Endothelial cell (in vitro differentiated cells): ENCODE measurements at places on chromosomes 16 and 17.
A peak's percentile ranks its signal among the peaks of the same experiment; 100 is the strongest.

- peak overlapping the region; percentile 62 for H3K4me3 ChIP-seq
- H3K36me3 ChIP-seq, result no peaks in the 10 kb centered on the region
- peaks cover 2% of the 10 kb centered on the region for H3K27me3 ChIP-seq
Measured at GRCh38 chr16:11328172-11329070, 16.8 kb upstream of the RMI2 start.

DNA sequence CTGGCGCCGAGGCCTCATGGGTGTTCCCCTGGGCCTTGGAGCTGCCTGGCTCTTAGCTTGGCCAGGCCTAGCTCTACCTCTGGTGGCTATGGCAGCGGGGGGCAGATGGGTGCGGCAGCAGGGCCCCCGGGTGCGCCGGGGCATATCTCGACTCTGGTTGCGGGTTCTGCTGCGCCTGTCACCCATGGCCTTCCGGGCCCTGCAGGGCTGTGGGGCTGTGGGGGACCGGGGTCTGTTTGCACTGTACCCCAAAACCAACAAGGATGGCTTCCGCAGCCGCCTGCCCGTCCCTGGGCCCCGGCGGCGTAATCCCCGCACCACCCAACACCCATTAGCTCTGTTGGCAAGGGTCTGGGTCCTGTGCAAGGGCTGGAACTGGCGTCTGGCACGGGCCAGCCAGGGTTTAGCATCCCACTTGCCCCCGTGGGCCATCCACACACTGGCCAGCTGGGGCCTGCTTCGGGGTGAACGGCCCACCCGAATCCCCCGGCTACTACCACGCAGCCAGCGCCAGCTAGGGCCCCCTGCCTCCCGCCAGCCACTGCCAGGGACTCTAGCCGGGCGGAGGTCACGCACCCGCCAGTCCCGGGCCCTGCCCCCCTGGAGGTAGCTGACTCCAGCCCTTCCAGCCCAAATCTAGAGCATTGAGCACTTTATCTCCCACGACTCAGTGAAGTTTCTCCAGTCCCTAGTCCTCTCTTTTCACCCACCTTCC lies 7.9 kb downstream of the HIRIP3 start:
- DNase-seq, result no peak
- H3K4me1 ChIP-seq, result peaks cover 47% of the 10 kb centered on the region
- H3K4me3 ChIP-seq, result peak overlapping the region; percentile 39
- peaks cover 31% of the 10 kb centered on the region for H3K27me3 ChIP-seq
- H3K36me3 ChIP-seq, result peaks cover 73% of the 10 kb centered on the region
- peak overlapping the region; percentile 5 for H3K27ac ChIP-seq

GRCh38 chr17:63697341-63698286 lies 2.3 kb downstream of the LIMD2 start:
- DNase-seq, result peak; percentile 56
- peaks cover 29% of the 10 kb centered on the region for H3K36me3 ChIP-seq
- H3K4me1 ChIP-seq, result peaks cover 26% of the 10 kb centered on the region
- peak overlapping the region; percentile 57 for H3K27ac ChIP-seq
- peaks cover 26% of the 10 kb centered on the region for H3K27me3 ChIP-seq

- no peak overlapping the region for H3K27ac ChIP-seq
- H3K27me3 ChIP-seq, result peaks cover 23% of the 10 kb centered on the region
- no peak for DNase-seq
- peaks cover 39% of the 10 kb centered on the region for H3K4me1 ChIP-seq
- H3K4me3 ChIP-seq, result no peak overlapping the region
Measured at GRCh38 chr17:4534515-4534914, 20.7 kb downstream of the MYBBP1A start.

DNA sequence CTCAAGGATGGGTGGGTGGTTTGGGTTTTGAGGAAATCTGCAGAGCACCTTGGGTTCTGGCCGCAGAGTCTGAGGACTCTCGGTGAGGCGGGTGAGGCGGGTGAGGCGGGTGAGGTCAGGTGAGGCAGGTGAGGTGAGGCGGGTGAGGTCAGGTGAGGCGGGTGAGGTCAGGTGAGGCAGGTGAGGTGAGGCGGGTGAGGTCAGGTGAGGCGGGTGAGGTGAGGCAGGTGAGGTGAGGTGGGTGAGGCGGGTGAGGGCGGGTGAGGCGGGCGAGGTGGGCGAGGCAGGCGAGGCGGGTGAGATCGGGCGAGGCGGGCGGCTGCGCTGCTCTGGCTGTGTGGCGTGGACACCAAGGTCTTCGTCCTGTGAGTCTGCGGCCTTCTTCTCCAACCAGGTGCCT lies 24.1 kb upstream of the RPL13 start:
- H3K4me1 ChIP-seq, result peaks cover 32% of the 10 kb centered on the region
- DNase-seq, result no peak
- H3K36me3 ChIP-seq, result peaks cover 46% of the 10 kb centered on the region

DNA sequence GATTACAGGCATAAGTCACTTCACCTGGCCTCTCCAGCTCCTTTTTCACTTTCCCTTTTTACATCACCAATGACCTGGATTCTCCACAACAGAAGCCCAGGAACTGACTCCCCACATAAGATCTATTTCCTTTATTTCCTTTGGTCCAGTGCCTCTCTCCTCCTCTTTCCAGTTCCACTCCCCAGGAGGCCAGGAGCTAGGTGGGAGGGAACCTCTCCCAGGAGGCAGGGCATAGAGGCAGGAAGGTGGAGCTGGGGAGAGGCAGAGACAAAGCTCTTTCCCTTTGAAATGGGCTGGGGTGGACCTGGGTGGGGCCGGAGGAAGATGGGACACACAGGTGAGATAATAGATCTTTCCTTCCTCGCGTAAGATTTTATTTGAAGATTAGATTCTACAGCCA lies 318.3 kb upstream of the TNRC6C start:
- H3K4me1 ChIP-seq, result peaks cover 4% of the 10 kb centered on the region
- no peak overlapping the region for H3K27ac ChIP-seq

GRCh38 chr16:89861648-89862047 lies 11.7 kb upstream of the TCF25 start:
- peaks cover 22% of the 10 kb centered on the region for H3K4me1 ChIP-seq
- H3K36me3 ChIP-seq, result peaks cover 12% of the 10 kb centered on the region
- peaks cover 3% of the 10 kb centered on the region for H3K27me3 ChIP-seq
- no peak for DNase-seq
- no peak overlapping the region for H3K27ac ChIP-seq
- H3K4me3 ChIP-seq, result no peak overlapping the region

GRCh38 chr17:4607773-4608187 lies 23.5 kb downstream of the SMTNL2 start:
- H3K36me3 ChIP-seq, result peaks cover 4% of the 10 kb centered on the region
- H3K4me1 ChIP-seq, result peaks cover 17% of the 10 kb centered on the region
- H3K4me3 ChIP-seq, result no peak overlapping the region
- no peak overlapping the region for H3K27ac ChIP-seq
- no peaks in the 10 kb centered on the region for H3K27me3 ChIP-seq

DNA sequence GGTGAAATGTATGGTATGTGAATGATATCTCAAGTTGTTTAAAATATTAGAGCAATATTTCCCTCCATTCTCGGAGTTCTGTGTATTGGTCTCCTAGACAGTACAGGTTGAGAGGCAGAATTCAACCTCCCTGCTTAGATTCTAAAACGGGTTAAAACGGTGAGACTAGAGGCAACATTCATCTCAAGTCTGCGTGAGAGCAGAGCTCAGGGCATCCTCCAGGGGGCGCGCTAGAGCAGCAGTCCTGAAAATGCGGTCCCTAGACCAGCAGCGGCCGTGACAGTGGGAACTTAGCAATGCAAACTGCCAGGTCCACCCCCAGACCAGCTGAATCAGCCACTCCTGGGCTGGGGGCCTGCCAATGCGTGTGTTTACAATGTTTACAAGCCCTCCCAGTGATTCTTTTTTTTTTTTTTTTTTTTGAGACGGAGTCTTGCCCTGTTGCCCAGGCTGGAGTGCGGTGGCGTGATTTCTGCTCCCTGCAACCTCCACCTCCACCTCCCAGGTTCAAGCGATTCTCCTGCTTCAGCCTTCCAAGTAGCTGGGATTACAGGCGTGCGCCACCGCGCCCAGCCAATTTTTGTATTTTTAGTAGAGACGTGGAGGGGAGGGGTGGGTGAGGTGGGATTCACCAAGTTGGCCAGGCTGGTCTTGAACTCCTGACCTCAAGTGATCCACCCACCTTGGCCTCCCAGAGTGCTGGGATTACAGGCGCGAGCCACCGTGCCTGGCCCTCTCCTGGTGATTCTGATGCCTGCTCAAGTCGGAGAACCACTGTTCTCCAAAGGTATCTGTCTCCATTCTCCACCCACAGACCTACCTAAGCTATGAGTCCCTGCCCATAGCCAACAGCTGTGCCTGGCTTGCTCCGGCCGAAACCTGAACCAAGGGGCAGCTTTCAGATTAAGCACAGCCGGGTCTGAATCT lies 24.2 kb downstream of the KLHL36 start:
- peaks cover under 1% of the 10 kb centered on the region for H3K4me1 ChIP-seq
- no peak overlapping the region for H3K4me3 ChIP-seq
- peaks cover 3% of the 10 kb centered on the region for H3K27me3 ChIP-seq
- H3K27ac ChIP-seq, result peak overlapping the region; percentile 0
- DNase-seq, result peak; percentile 86
- H3K36me3 ChIP-seq, result no peaks in the 10 kb centered on the region

DNA sequence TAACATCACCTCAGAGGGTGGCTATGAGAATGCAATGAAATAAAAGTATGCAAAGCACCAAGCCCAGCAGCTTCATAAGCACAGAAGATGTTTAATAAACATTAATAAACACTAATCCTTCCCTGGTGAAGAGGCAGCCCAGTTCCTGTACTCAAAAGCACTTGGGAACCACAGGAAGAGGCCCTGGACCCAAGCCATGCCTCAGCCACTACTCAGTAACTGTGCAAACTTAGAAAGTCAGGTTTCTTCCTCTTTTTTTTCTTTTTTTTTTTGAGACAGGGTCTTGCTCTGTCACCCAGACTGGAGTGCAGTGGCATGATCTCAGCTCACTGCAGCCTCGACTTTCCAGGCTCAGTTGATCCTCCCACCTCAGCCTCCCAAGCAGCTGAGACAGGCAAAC lies 5.3 kb downstream of the ARHGAP17 start:
- H3K36me3 ChIP-seq, result peaks cover 12% of the 10 kb centered on the region
- no peak overlapping the region for H3K4me3 ChIP-seq
- H3K4me1 ChIP-seq, result peaks cover 35% of the 10 kb centered on the region

DNA sequence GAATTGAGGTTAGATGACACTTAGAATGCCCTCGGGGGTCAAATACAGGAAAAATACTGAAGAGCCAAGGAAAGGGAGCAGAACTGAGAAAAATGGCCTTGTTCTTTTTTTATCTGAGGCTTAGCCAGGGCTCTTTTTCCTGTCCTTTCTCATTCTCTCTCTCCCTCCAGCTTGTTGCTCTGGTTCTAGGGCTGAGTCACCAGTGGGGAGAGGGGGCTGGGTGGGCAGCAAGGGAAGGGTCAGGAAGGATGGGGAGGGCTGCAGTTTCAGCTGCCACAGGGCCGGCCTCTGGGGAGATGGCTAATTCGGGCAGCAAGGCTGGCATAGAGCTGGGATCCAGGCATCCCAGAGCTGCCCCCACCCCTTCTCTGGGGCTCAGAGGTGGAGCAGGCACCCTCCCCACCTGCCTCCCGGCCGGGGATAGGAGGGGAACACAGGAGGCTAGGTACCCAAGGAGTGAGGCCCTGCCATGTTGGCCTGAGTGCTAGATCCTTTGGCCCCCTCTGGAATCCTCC lies 3.9 kb downstream of the ITGA3 start:
- peaks cover 11% of the 10 kb centered on the region for H3K4me1 ChIP-seq
- peaks cover 5% of the 10 kb centered on the region for H3K36me3 ChIP-seq
- no peak for DNase-seq
- no peak overlapping the region for H3K4me3 ChIP-seq
- H3K27ac ChIP-seq, result peak overlapping the region; percentile 5
- H3K27me3 ChIP-seq, result peaks cover 14% of the 10 kb centered on the region

DNA sequence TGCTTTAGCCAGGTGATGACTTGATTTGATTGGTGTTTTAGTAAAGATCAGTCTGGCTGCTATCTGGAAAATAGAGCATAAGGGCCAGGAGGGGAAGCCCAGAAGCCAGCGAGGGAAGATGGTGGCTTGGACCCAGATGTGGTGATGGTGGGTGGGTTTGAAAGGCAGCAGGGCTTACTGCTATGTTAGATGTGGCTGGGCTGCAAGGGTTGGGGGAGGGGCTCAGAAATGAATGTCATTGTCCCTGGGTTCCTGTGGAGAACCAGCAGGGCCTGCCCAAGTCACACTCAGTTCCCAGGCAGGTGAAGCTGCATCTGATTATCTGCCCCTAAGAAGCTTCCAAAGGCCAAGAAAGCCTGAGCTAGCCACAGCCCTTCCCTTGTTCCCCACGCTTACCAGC lies 71.7 kb upstream of the BRD7 start:
- H3K36me3 ChIP-seq, result peaks cover 12% of the 10 kb centered on the region
- H3K4me1 ChIP-seq, result no peaks in the 10 kb centered on the region
- no peak for DNase-seq
- peak overlapping the region; percentile 36 for H3K27ac ChIP-seq
- peaks cover 9% of the 10 kb centered on the region for H3K27me3 ChIP-seq

GRCh38 chr17:40554646-40555295 lies 10.5 kb downstream of the CCR7 start:
- H3K27me3 ChIP-seq, result peaks cover 8% of the 10 kb centered on the region
- no peak overlapping the region for H3K27ac ChIP-seq
- no peaks in the 10 kb centered on the region for H3K36me3 ChIP-seq
- H3K4me3 ChIP-seq, result no peak overlapping the region

DNA sequence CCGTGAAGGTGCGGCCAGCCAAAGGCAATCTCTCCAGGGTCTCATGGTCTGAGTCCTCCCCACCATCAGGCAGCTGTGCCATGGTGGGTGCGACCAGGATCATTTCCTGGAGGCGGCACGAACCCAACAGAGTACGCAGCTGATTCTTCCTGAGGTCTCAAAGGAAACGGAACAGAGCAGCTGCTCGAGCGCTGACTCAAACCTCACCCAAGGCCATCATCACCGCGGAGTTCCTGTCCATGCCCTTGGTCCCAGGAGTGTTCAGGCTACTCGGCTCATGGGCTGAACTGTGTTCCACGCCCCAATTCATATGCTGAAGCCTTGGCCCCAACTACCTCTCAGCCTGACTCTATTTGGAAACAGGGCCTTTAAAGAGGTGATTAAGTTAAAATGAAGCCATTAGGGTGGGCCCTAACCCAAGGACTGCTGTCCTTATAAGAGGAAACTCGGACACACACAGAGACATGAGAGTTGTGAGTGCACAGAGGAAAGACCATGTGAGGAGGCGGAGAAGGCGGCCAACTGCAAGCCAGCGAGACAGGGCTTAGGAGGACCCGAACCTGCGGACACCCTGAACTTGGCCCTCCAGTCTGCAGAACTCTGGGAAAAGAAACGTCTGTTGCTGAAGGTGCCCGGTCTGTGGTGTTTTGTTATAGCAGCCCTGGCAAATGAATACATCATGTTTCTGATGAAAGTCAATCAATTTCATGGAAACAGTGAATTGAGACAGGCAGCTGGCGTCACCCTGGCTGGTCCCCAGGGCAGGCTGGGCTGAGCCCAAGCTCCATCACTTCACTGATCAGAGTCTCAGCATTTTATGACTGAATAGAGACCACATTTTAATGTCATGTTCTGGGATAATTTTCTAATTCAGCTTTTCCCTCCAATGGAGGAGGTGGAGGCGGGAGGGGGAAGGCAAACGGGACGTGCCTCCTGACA lies 13.7 kb downstream of the MXRA7 start:
- H3K36me3 ChIP-seq, result no peaks in the 10 kb centered on the region
- peaks cover 8% of the 10 kb centered on the region for H3K4me1 ChIP-seq
